Upper lobe of left lung (tissue), 6 donors: ENCODE measurements at places on chromosomes 12 and 14. TPM values are rescaled to one million over a fixed set of nuclear protein-coding genes. Genes with fewer than 3 reads are reported as not detected.

The GABARAPL1 gene
- 114 TPM for total RNA-seq

- no peak for DNase-seq
- no peaks in the 10 kb centered on the region for H3K27me3 ChIP-seq
- H3K4me3 ChIP-seq: no peak overlapping the region
Measured at GRCh38 chr12:51450333-51450732, 25.7 kb downstream of the SLC4A8 start.

The NAV3 gene
- total RNA-seq: 11.5 TPM

The CEP128 gene
- 5.7 TPM for total RNA-seq

- no peak overlapping the region for H3K4me3 ChIP-seq
- H3K36me3 ChIP-seq: no peaks in the 10 kb centered on the region
- H3K4me1 ChIP-seq: no peaks in the 10 kb centered on the region
Measured at GRCh38 chr12:70971001-70971794, 50.7 kb upstream of the PTPRR start.
